ENCODE measurements at places on chromosomes 16 and 17. TPM values are rescaled to one million over a fixed set of nuclear protein-coding genes. Genes with fewer than 3 reads are reported as not detected.

The FBXW10 gene
- not detected for total RNA-seq

The HSD11B2 gene
- 0.93 TPM for total RNA-seq

The ACSM2A gene
- total RNA-seq = not detected

The TNS4 gene
- total RNA-seq = 0.06 TPM

The BOLA2B gene
- 86.3 TPM for total RNA-seq
